ENCODE measurements at places on chromosomes 2 and 18.

GRCh38 chr18:49630246-49630699 lies 68.4 kb downstream of the LIPG start:
- no peak for DNase-seq

DNA sequence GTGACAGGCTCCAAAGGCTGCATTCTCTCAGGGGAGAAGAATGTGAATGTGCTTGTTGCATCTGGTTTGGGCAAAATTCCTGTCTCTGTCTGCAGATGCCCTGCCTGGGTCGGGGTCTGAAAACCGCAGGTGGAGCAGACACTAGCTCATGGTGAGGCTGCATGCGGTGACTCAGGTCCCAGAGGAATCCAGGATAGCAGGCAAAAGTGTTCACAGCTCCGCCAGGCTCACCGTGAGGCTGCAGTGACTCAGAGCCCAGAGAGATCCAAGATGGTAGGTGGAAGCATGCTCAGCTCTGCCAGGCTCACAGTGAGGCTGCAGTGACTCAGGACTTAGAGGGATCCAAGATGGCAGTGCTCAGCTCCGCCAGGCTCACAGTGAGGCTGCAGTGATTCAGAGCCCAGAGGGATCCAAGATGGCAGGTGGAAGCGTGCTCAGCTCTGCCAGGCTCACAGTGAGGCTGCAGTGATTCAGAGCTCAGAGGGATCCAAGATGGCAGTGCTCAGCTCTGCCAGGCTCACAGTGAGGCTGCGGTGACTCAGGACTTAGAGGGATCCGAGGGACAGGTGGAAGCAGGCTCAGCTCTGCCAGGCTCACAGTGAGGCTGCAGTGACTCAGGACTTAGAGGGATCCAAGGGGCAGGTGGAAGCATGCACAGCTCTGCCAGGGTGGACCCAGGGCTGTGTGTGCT lies 200.5 kb downstream of the ACKR3 start:
- DNase-seq, result no peak

DNA sequence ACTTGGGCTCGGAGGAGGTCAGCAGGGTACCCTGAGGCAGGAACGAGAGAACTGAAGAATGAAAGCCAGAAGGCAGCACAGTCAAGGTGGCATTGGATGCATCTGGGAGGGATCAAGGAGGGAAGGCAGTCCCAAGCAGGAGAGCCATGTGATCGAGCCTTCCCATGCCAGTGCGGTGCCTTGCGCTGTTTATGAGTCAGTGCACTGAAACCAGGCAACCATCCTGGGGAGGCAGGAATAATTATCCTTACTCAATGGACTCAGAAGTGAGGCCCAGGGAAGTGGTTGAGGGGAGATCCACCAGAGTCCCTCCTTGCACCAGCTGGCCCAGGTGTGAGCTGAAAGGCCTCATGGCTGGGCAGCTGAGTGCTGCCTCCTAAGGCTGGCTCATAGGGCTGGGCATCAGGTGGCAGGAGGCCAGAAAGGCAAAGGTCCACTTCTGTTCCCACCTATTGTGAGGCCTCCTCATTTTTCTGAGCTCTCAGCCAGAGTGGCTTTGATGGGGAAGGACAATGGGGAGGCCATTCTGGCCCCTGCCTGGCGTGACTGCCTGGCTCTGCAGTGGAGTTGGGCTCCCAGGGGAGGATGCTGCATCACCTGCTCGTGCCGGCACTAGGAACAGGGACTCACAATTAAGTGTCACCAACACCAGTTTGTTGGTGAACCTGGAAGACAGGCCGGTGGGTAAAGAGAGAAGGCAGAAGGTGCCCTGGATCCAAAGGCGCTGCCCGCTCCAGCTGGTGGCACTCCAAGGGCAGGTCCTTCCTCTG lies 82.3 kb downstream of the TFCP2L1 start:
- no peak for DNase-seq

DNA sequence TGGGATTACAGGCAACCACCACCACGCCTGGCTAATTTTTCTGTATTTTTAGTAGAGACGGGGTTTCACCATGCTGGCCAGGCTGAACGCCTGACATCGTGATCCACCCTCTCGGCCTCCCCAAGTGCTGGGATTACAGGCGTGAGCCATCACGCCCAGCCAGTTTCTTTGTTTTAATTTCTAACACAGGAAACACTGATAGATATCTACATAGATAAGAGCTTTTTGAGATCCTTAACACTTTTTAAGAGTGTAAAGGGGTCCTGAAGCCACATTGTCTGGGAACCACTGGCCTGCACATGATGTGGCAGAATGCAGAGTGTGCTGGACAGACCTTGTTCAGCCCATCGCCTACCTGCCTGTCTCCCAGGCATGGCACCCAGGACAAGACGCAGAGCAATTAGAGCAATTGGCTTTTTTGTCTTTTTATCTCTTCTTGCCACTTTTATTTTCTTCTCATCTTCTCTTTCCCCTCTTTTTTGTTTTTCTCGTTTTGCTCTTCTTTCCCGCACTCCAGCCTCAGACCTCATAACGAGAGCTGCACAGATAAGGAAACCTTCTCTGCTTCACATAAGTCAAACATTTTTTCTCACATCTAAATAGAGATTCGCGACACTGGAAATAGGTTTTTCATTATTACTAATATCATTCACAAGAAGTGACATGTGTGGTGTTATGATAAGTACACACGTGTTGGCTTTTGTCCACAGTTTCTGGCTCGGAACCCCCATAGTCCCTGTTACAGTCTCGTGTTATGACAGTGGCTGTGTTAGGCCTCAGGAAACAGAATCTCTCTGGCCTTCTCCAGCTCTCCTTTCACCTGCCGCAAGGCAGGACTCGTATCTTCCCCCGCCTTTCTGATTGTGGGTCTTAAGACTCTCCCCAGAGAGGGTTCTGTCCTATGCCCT lies 25.2 kb upstream of the GPR55 start:
- DNase-seq, result no peak

GRCh38 chr18:22243513-22243912 lies 74.1 kb downstream of the GATA6 start:
- DNase-seq, result no peak

- DNase-seq, result no peak
Observed at GRCh38 chr2:102119255-102119654, 23.3 kb upstream of the IL1R1 start.

GRCh38 chr18:46031741-46032140 lies 40.3 kb downstream of the PSTPIP2 start:
- DNase-seq, result no peak

- DNase-seq, result no peak
Observed at GRCh38 chr2:37773371-37774130, 102.1 kb upstream of the CDC42EP3 start.

DNA sequence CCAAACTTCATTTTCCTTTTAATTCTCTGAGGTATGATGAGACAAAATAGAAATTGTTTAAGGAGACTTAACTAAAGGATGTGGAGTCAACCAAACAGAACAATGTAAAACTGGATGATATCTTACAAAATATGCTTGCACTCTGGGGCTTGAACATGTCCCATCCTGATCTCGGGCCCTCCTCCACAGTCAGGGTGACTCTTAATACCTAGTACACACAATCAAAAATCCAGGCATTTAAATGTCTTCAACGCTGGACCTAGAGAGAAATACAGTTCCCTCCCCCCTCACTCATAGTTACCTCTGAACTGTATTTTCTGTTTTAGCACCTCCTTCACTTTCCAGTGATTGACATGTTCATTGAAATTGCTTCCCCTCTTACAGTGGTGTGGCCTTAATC lies 36.9 kb upstream of the SERPINB2 start:
- no peak for DNase-seq

GRCh38 chr2:235458839-235459273 lies 35.0 kb upstream of the AGAP1 start:
- no peak for DNase-seq

All from esophagus squamous epithelium (tissue), 5 donors.